ENCODE measurements at places on chromosomes 7 and 10. TPM values are rescaled to one million over a fixed set of nuclear protein-coding genes. Genes with fewer than 3 reads are reported as not detected.

The ASZ1 gene
- not detected for total RNA-seq

The SAMD9 gene
- 1.5 TPM for total RNA-seq

The STEAP2 gene
- total RNA-seq, result 0.81 TPM

The IGFBP3 gene
- total RNA-seq, result 140 TPM

The FAM25A gene
- not detected for total RNA-seq

The SEC23IP gene
- 24.0 TPM for total RNA-seq

The H2BK1 gene
- not detected for total RNA-seq

The FOXP2 gene
- 4.4 TPM for total RNA-seq

- DNase-seq, result no peak
These were observed 205.3 kb downstream of the HTR7 start for GRCh38 chr10:90652519-90652918.

GRCh38 chr7:73668103-73668885 lies 663 bp downstream of the VPS37D start:
- DNase-seq, result no peak

- DNase-seq, result no peak
These were observed 109.9 kb upstream of the ITGB1 start for GRCh38 chr10:33067917-33068316.

DNA sequence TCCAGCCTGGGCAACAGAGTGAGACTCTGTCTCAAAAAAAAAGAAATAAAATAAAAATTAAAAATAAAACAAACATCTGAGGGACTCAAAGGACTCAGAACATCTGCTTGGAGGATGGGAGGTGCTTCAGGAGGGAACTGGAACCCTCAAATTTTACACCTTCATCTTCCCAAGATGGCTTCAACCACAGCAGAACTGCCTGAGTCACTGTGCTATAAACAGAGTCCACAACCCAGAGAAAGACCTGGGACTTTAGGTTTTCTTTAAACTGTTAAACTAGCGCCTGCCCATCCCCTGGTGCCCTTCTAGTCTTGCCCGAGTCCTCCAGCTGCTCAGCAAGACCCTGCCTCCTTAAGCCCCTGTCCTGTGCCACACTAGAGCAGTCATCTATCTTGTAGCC lies 40.8 kb downstream of the RGS10 start:
- DNase-seq, result no peak

DNA sequence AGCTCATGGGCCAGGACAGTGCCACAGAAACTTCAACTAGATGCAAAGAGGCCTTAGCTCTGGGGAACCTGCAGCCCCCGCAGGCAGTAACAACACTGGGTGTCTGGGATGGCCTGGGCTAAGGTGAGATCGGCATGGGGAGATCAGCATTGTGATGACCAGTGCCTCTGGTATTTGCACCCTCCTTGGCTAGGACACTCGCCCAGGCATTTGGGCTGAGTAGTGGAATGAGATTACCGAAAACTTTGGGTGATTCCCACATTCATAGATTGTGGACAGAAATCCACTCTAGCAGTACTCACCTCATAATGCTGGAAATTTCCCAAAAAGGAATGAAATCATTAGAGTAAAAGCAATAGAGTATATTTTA lies 70.6 kb upstream of the ZMIZ2 start:
- no peak for DNase-seq

GRCh38 chr10:64115471-64115870 lies 594.3 kb downstream of the REEP3 start:
- DNase-seq, result no peak

DNA sequence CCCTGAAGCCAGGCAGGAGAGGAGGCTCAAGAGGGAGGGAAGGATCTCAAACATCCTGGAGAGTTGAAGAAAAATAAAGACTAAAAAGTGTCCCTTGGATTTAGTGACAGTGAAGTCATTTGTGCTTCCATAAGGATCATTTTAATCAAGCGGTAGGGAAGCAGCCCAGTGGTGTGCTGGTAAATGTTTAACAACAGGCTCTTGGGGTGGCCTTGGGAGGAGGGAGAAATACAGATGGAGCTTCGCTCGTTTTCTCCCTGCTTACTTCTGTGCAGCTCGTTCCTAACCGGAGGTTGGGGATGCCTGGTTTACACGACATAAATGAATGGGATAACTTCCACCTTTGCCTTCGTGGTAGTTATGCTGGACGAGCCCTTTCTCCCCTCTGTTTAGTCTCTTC lies 140.0 kb downstream of the CAMK1D start:
- DNase-seq, result no peak

- DNase-seq, result peak; percentile 75
These were observed 65.8 kb downstream of the CDK13 start for GRCh38 chr7:40015790-40016296.

GRCh38 chr10:122132331-122132755 lies 138.8 kb upstream of the BTBD16 start:
- DNase-seq, result no peak

- no peak for DNase-seq
These were observed 17.8 kb upstream of the PDLIM1 start for GRCh38 chr10:95308389-95309302.

All from left lobe of liver (tissue), 2 donors.